Fibroblast of lung (primary cell): ENCODE measurements at places on chromosomes 4 and X. TPM values are rescaled to one million over a fixed set of nuclear protein-coding genes. Genes with fewer than 3 reads are reported as not detected.
A peak's percentile ranks its signal among the peaks of the same experiment; 100 is the strongest.

DNA sequence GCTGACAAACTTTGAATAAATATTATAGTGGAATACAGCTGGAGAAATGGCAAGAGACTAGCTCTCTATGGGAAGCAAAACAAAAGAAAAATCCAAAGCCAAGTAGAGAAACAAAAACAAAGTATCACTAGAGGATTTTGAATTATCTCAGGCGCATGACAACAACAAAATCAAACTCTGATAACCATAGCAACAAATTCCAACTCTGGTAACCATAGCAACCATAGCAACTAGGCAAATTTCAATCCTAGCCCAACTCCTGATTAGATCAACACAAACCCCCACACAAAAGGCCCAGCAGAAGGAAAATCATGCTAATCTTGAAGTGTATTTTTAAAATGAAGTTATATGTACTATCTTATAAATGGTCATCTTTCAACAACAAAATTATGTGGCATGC lies 98.4 kb upstream of the MAGEE2 start:
- H3K36me3 ChIP-seq, result no peaks in the 10 kb centered on the region
- H3K27ac ChIP-seq, result no peak overlapping the region

GRCh38 chr4:57094832-57095223 lies 15.4 kb downstream of the IGFBP7 start:
- peaks cover 12% of the 10 kb centered on the region for H3K4me1 ChIP-seq
- H3K4me3 ChIP-seq, result no peak overlapping the region

- no peaks in the 10 kb centered on the region for H3K4me1 ChIP-seq
- H3K4me3 ChIP-seq, result no peak overlapping the region
- no peak overlapping the region for H3K27ac ChIP-seq
- H3K36me3 ChIP-seq, result no peaks in the 10 kb centered on the region
- no peaks in the 10 kb centered on the region for H3K27me3 ChIP-seq
- DNase-seq, result no peak
Observed at GRCh38 chr4:17761062-17761461, 20.4 kb downstream of the FAM184B start.

- DNase-seq, result no peak
- H3K27ac ChIP-seq, result no peak overlapping the region
- no peaks in the 10 kb centered on the region for H3K27me3 ChIP-seq
- no peaks in the 10 kb centered on the region for H3K4me1 ChIP-seq
- H3K4me3 ChIP-seq, result no peak overlapping the region
- H3K36me3 ChIP-seq, result no peaks in the 10 kb centered on the region
Observed at GRCh38 chr4:27271555-27271954, 410.9 kb downstream of the STIM2 start.

DNA sequence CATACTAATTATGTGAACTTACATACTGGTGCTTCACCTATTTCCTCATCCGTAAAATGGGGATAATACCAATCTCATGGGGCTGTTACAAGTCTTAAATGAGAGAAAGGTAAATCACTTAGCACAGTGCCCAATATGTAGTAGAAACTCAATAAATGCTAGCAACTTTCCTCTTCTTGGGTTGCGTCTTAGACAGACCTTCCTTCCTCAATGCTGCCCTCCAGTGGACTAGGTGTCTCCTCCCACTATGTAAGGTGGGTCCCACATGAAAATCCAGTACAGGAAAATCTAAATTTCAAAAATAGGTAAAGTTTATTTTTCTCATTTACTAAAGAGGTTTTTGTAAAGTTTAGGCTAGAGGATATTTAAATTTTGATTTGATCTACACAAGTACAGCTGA lies 20.6 kb downstream of the ZDHHC9 start:
- no peaks in the 10 kb centered on the region for H3K36me3 ChIP-seq
- no peak overlapping the region for H3K27ac ChIP-seq
- peak; percentile 50 for DNase-seq
- H3K27me3 ChIP-seq, result no peaks in the 10 kb centered on the region

GRCh38 chr4:29009908-29010307 lies 1710.3 kb upstream of the PCDH7 start:
- H3K27me3 ChIP-seq, result no peaks in the 10 kb centered on the region
- no peaks in the 10 kb centered on the region for H3K36me3 ChIP-seq
- H3K27ac ChIP-seq, result no peak overlapping the region
- no peak overlapping the region for H3K4me3 ChIP-seq

DNA sequence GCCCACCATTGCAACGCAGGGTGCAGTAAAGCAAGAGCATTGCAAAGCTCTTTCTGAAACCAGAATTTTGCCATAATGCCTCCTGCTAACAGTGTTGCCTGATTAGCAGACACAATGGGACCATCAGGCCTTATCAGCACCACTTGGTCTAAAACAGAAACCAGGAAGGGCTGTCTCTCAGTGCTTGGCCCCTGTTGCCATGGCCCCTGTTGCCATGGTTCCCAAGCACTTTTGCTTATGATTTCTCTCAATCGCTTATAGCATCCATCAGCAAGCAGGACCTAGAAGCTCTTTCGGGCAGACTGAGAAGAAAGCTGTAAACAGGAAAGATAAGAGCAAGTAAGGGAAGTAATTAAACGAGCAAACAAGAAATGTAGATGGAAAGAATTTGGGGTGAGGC lies 36.8 kb downstream of the RTL5 start:
- no peaks in the 10 kb centered on the region for H3K36me3 ChIP-seq
- no peak overlapping the region for H3K27ac ChIP-seq
- H3K4me3 ChIP-seq, result no peak overlapping the region
- DNase-seq, result peak; percentile 23
- H3K4me1 ChIP-seq, result no peaks in the 10 kb centered on the region

GRCh38 chr4:186169333-186169944 lies 21.9 kb upstream of the CYP4V2 start:
- no peak overlapping the region for H3K27ac ChIP-seq
- H3K4me3 ChIP-seq, result no peak overlapping the region
- no peaks in the 10 kb centered on the region for H3K27me3 ChIP-seq
- no peaks in the 10 kb centered on the region for H3K36me3 ChIP-seq
- no peak for DNase-seq
- H3K4me1 ChIP-seq, result no peaks in the 10 kb centered on the region

DNA sequence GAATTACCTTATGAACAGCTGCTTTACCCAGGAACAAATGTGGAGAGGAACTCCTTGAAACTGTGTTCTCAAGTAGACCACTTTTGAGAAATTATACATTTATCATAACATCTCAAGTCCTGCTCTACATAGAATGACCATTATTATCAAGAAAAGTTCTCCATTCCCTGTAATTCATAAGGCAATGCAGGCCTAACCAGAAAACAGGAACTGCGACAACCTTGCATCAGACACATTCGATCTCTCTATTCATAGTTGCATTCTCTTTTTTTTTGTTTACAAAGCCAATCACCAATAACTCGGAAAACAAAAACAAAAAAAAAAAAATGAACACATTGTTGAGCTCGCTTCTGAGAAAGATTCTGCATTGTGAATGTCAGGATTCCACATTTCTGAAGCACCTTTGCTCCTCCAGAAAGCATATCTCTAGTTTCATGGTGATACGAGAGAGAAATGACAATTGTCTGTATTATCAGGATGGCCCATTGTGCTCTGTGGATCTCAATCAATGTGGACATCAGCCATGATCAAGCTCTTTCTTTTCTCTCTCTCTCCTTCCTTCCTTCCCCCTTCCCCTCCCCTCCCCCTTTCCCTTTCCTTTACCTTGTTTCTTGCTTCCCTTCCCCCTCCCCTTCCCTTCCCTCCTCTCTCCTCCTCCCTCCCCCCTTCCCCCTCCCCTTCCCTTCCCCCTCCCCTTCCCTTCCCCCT lies 32.4 kb upstream of the CD99 start:
- H3K36me3 ChIP-seq, result no peaks in the 10 kb centered on the region
- H3K4me1 ChIP-seq, result no peaks in the 10 kb centered on the region
- no peak overlapping the region for H3K27ac ChIP-seq
- DNase-seq, result no peak

DNA sequence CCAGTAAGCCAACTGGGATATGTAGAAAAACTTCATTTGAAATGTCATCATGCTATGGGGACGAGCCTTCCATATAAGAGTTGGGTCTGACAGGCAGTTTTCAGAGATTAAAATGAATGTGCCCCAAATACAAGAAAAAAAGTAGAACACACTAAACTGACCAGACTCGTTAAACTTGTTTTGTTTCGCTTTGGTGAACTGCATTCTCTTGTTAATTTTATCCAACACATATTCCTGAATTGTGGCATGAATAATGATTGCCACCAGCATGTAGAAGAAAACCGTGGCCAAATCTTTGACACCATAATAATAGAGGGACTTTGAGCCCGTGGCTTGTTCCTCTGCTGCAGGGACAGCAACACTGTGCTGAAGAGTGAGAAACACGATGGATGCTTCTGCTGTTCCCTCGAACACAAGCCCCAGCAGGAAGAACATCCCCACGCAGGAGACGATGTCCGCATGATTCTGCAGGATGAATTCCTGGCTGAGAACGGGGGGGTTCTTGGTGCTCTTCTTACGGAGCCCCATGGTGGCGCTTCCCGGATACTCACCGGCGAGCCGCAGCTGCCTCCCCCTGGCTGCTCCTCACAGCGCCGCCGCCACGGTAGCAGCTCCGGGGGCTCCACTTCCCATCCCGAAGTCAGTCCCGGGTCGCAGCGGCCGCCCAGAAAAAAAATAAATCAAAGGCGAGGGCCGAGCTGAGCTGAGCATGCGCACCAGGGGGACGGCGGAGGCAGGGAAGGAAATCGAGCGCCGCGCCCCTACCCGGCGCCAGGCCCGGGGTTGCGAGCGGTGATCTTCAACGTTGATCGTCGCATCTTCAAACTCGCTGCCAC lies at the start of gene TRAM1L1:
Gene TRAM1L1, minus strand, starts transcription at position 711 of the 836 bp plus-strand sequence. Its CDS starts 183 bp downstream, at position 528.
- peak within 1 kb of the TSS; percentile 61 for H3K27ac ChIP-seq
- H3K4me1 ChIP-seq, result no peaks in the 10 kb centered on the region
- peak within 1 kb of the TSS; percentile 68 for H3K4me3 ChIP-seq
- DNase-seq, result peak; percentile 80
- H3K27me3 ChIP-seq, result no peaks in the 10 kb centered on the region
- no peaks in the 10 kb centered on the region for H3K36me3 ChIP-seq

- peak overlapping the region; percentile 42 for H3K4me3 ChIP-seq
- no peaks in the 10 kb centered on the region for H3K27me3 ChIP-seq
- H3K36me3 ChIP-seq, result peaks cover 5% of the 10 kb centered on the region
- DNase-seq, result no peak
- H3K27ac ChIP-seq, result no peak overlapping the region
- H3K4me1 ChIP-seq, result peaks cover 2% of the 10 kb centered on the region
Observed at GRCh38 chrX:154486052-154486395, 391 bp downstream of the UBL4A start.

GRCh38 chr4:103095080-103095479 lies 4.6 kb downstream of the BDH2 start:
- H3K4me1 ChIP-seq, result peaks cover 4% of the 10 kb centered on the region
- H3K27ac ChIP-seq, result no peak overlapping the region
- no peaks in the 10 kb centered on the region for H3K36me3 ChIP-seq
- no peak overlapping the region for H3K4me3 ChIP-seq
- no peaks in the 10 kb centered on the region for H3K27me3 ChIP-seq

GRCh38 chr4:159500861-159501260 lies 398.0 kb downstream of the RAPGEF2 start:
- no peaks in the 10 kb centered on the region for H3K4me1 ChIP-seq
- no peak for DNase-seq
- no peak overlapping the region for H3K27ac ChIP-seq
- H3K36me3 ChIP-seq, result no peaks in the 10 kb centered on the region
- no peak overlapping the region for H3K4me3 ChIP-seq
- H3K27me3 ChIP-seq, result no peaks in the 10 kb centered on the region

GRCh38 chr4:140686796-140687195 lies 69.4 kb downstream of the TBC1D9 start:
- peaks cover 5% of the 10 kb centered on the region for H3K4me1 ChIP-seq
- H3K27ac ChIP-seq, result no peak overlapping the region
- H3K27me3 ChIP-seq, result no peaks in the 10 kb centered on the region
- DNase-seq, result no peak
- no peak overlapping the region for H3K4me3 ChIP-seq
- no peaks in the 10 kb centered on the region for H3K36me3 ChIP-seq

- H3K27me3 ChIP-seq, result no peaks in the 10 kb centered on the region
- no peaks in the 10 kb centered on the region for H3K4me1 ChIP-seq
- peak; percentile 20 for DNase-seq
- no peak overlapping the region for H3K27ac ChIP-seq
- no peaks in the 10 kb centered on the region for H3K36me3 ChIP-seq
Observed at GRCh38 chrX:132594129-132594528, 105.3 kb upstream of the MBNL3 start.

- H3K4me3 ChIP-seq, result no peak overlapping the region
- no peaks in the 10 kb centered on the region for H3K27me3 ChIP-seq
- H3K36me3 ChIP-seq, result no peaks in the 10 kb centered on the region
- no peak overlapping the region for H3K27ac ChIP-seq
- no peaks in the 10 kb centered on the region for H3K4me1 ChIP-seq
Observed at GRCh38 chr4:6682862-6683590, 10.7 kb upstream of the S100P start.

- H3K27me3 ChIP-seq, result no peaks in the 10 kb centered on the region
- no peak for DNase-seq
- H3K27ac ChIP-seq, result no peak overlapping the region
- no peak overlapping the region for H3K4me3 ChIP-seq
- H3K36me3 ChIP-seq, result peaks cover 6% of the 10 kb centered on the region
Observed at GRCh38 chr4:139515531-139515958, 40.5 kb downstream of the SETD7 start.

- no peaks in the 10 kb centered on the region for H3K4me1 ChIP-seq
- no peaks in the 10 kb centered on the region for H3K27me3 ChIP-seq
- no peak overlapping the region for H3K27ac ChIP-seq
Observed at GRCh38 chr4:142428715-142429114, 417.4 kb downstream of the INPP4B start.

GRCh38 chrX:65406532-65406931 lies 128.1 kb downstream of the LAS1L start:
- H3K4me1 ChIP-seq, result no peaks in the 10 kb centered on the region
- H3K4me3 ChIP-seq, result no peak overlapping the region
- no peaks in the 10 kb centered on the region for H3K36me3 ChIP-seq
- no peak overlapping the region for H3K27ac ChIP-seq
- DNase-seq, result no peak

Gene CPEB2
- 7.7 and 19.0 TPM in 2 replicates for total RNA-seq

Gene SRPX2
- total RNA-seq, result 13.4 and 18.2 TPM in 2 replicates

Gene TACR3
- total RNA-seq, result under 0.01 TPM in 1 of 2 replicates, not detected in the other

Gene MAML3
- total RNA-seq, result 2.0 and 2.1 TPM in 2 replicates

Gene TSPAN5
- total RNA-seq, result 75.5 and 109 TPM in 2 replicates

Gene RCHY1
- 33.1 and 34.5 TPM in 2 replicates for total RNA-seq

Gene PCDH18
- total RNA-seq, result 163 and 542 TPM in 2 replicates

Gene MAGEC3
- total RNA-seq, result not detected in 2 replicates

Gene CHRDL1
- 4.5 and 9.0 TPM in 2 replicates for total RNA-seq

Gene TLR1
- total RNA-seq, result 1.3 and 1.7 TPM in 2 replicates

Gene MTNR1A
- total RNA-seq, result not detected in 2 replicates
